ENCODE measurements at places on chromosomes 4 and X.
A peak's percentile ranks its signal among the peaks of the same experiment; 100 is the strongest.

- DNase-seq: no peak
These were observed 14.2 kb upstream of the PABPC4L start for GRCh38 chr4:134215620-134216344.

DNA sequence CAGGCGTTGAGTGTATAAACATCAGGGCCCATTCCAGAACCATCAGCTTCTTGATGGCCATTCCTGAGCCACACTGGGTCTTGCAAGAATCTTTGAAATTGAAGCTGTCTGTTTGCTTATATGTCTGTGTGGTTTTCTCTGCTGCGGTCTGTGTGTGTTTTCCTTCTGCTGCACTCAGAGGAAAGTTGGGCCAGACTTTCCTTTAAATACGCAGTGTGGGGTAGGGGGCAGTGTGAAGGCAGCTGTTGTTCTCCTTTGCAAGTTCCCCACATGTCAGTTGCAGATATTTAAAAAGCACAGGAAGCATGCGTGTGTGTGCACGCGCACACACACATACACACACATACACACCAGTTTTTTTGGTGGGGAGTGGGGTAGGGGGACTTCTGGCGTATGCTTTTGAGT is 32.1 kb downstream of the CCKAR start:
- no peak for DNase-seq

GRCh38 chrX:101813200-101813599 is 118.6 kb downstream of the ZMAT1 start:
- DNase-seq: no peak

GRCh38 chr4:181416966-181417365 is 826.2 kb upstream of the TENM3 start:
- no peak for DNase-seq

DNA sequence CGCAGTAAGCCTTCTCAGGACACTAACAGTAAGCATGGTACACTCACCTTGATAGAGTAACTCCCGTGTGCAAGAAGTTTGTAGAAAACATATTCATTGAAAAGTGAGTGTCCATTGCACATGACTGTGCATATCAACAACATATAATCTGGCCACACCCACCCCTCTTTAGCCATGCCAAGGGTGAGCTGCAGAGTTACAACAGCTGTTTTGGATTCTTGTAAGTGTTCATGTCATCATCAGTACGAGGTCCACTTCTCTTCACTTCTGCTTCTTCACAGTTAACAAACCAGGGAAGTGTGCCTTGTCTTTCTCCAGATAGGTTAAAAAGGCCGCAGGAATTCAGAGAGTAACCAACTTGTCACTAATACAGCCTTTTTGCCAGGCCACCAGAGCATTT is 116.6 kb downstream of the IRF2 start:
- no peak for DNase-seq

DNA sequence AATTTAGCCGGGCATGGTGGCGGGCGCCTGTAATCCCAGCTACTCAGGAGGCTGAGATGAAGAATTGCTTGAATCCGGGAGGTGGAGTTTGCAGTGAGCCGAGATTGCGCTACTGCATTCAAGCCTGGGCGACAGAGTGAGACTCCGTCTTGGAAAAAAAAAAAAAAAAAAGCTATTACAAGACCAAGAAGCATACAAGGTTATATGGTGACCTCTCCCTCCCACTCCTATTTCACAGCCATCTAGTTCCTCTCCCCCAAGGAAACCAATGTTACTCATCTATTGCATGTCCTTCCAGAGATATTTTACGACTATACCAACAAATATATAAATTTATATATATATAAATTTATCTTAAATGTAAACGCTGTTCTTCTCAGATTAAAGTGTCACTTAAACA is 3.2 kb downstream of the SLC9A7 start:
- DNase-seq: no peak

DNA sequence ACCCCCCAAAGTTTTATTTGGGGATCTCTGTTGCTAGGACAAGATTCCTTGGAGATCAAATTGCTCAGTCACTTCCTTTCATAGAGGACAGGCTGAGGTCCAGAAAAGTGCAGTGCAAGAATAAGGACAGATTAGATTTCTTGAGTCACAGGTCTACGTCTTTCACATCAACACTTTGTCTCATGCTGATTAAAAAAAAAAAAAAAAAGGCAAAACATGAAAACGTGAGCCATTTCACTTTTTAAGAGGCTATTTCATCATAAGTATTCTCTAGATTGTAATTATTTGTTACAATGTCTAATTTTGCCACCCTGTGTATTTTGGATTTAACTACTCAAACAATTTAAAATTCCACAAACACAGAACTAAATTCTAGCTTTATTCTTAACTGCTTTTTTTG is 647.0 kb downstream of the TRAM1L1 start:
- no peak for DNase-seq

- peak; percentile 64 for DNase-seq
These were observed 327.4 kb downstream of the PPP3CA start for GRCh38 chr4:101019941-101020401.

Measured in stimulated activated effector memory CD8-positive, alpha-beta T cell treated with anti-CD3 and anti-CD28 coated beads, Interleukin-12 subunit alpha, Interleukin-12 subunit beta, amount 100 ng/mL, for 72 hours (primary cell).